Retina (tissue), 1 donor: ENCODE measurements at places on chromosomes 11 and 22.

DNA sequence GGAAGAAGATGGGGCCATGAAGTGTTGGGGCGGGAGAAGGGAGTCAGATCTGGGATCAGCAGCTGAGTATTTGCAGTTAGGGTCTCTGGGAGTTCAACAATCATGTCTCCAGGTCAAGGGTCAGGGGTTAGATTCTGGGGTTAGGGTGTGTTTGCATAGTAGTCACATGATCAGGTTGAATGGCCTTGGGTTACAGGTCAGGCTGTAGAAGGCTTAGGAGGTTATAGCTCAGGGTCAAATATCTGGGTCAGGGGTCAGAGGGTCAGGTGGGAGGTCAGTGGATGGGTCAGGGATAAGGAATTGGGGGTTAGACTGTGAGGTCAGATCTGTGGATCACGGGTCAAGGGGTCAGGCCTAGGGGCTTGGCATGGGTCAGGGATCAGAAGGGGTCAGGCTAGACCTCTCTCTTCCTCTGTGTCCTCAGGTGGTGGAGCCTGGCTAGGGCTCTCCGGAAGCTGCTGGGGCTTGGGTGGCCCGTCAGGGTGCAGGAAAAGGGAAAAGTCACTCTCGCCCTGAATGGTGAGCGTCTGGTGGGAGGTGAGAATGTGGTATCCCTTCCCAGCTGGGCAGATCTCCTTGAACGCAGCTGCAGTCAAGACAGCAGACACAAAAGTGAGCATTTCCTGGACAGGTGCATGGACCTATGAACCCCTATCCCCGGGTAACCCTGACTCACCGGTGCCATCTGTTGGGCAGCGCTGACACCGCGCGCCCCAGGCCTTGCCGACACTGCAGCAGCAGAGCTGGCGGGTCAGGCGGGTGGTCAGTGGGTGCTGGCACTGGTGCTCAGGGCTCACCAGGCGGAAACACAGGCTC is 6.4 kb downstream of the LTBP3 start:
- DNase-seq, result peak; percentile 43

- no peak for DNase-seq
Measured at GRCh38 chr11:131899950-131900580, 529.6 kb downstream of the NTM start.

GRCh38 chr11:35424157-35424940 is 5.0 kb upstream of the SLC1A2 start:
- DNase-seq, result no peak

- DNase-seq, result no peak
Measured at GRCh38 chr11:134385774-134386565, 26.1 kb downstream of the B3GAT1 start.

DNA sequence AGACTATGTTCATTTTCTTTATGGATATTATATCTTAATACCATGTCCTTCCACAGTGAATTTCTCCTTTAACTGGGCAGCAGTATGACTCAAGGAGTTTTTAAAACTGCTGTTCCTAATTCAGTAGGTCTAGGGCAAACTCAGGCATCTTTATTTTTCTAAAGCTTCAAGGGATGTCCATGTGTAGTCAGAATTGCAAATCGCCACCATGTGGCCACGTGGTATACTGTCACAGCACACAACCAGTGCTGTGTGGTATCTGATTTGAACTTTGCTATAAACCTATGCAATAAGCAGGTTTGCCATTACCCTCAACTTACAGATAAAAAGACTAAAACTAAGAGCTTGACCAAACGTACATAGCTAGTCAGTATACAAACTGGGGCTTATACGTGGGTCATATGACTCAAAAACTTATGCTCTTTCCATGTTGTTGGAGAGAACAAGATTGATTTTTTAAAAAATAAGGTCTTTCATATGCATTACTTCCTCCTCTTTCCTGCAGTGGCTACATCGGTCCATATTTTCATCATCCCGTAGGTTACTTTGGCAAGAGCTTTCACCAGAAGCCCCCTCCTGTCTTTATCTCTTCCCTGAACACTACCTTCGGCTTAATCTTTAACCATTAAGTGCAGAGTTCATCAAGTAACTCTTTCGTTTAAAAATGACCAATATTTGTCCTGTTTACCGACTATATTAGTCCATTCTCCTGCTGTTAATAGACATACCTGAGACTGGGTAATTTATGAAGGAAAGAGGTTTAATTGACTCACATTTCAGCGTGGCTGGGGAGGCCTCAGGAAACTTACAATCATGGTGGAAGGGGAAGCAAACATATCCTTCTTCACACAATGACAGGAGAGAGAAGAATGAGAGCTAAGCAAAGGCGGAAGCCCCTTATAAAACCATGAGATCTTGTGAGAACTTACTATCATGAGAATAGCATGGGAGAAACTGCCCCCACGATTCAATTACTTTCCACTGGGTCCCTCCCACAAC is 8.0 kb upstream of the HTATIP2 start:
- no peak for DNase-seq

DNA sequence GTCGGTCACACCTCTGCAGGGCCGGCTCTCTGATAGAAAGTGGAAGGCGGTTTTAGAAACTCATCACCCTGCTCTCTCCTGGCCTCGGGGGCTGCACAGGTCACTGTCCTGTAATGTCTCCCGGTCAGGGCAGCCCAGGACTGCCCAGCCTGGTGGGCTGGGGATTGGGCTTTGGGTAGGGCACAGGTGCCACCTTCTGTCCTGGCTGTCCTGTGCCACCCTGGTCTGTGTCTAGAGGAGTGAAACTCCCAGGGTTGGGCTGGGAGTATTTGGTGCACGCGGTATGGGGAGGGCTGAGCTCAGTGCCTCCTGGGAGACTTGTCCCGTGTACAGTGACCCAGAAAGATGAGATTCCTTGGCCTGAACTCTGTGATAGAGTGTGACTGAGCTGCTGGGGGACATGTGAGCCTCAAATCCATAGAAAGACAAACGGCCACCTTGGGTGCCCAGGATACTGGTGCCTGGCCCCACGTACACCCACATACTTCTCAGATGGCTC is 17.8 kb downstream of the SART1 start:
- no peak for DNase-seq

DNA sequence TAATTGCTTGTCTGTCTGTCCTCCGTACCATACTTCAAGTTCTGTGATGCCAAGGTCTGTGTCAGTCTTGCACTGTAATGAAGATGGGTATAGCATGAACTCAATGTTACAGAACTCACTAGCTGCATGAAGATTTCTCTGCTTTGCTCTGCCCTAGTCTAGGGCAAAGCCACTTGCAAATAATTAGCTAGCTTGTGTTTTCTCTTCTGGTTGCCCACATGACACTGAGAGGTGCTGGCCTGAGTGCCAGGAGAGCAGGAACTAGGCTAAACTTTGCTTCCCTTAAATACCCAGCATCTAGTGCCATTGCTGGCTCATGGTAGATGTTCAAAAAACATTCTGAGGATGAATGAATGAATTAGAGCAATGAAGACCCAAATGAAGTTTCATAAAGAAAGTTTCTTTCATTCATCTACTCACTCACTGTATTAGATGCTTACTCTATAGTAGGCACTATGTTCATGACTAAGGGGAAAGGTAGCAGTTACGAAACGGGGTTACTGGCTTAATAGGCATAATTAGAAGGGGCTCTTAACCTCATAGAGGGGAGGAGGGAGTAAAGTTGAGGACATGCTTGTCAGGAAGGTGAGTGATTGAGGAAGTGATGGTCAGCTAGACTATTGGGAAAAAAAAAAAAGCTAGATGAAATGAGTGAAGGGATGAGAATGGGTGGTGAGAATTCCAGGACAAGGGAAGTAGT is 4.4 kb upstream of the ENDOD1 start:
- DNase-seq, result no peak

GRCh38 chr22:49108636-49109315 is 718.9 kb downstream of the BRD1 start:
- DNase-seq, result no peak

GRCh38 chr11:78821371-78822306 is 247.0 kb upstream of the NARS2 start:
- no peak for DNase-seq

DNA sequence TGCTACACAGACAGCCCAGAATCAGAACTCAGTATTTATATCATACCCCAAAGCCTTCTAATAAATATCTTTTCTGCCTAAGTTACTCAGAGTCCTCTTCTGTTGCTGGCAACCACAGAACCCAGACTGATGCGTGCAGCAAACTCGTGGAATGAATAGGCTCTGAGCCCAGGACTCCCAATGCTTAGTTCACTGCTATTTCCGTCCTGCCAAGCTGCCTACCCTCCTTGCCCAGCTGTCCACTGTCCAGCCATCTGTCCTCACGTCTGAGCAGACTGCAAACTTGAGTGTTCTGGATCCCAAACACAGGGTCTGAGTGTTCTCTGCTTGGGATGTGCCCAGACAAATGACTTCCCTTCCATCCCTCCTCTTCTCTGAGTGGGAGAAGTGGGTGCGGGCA is 19.4 kb downstream of the PTPN5 start:
- no peak for DNase-seq

GRCh38 chr11:12362857-12363256 is 14.5 kb upstream of the PARVA start:
- DNase-seq, result no peak

- DNase-seq, result no peak
Measured at GRCh38 chr22:32949391-32950173, 108.6 kb downstream of the SYN3 start.

DNA sequence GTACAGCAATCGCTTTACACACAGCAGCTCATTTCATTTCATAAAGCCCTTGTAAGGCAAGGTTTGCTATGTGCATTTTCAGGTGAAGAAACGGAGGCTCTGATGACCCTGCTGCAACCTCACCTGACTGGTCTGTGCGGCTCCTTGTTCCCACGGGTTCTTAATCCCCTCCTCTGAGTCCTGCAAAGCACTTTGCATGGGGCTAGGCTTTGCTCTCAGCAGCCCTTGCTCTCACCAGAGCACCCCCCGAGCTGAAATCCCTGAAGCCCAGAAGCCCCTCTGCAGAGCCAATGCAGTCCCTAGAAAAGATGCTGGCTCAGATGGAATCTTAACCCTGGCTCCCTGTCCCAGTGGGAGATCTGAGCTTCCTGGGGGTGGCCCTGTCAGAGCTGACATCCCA is 11.0 kb upstream of the APOL6 start:
- DNase-seq, result no peak

DNA sequence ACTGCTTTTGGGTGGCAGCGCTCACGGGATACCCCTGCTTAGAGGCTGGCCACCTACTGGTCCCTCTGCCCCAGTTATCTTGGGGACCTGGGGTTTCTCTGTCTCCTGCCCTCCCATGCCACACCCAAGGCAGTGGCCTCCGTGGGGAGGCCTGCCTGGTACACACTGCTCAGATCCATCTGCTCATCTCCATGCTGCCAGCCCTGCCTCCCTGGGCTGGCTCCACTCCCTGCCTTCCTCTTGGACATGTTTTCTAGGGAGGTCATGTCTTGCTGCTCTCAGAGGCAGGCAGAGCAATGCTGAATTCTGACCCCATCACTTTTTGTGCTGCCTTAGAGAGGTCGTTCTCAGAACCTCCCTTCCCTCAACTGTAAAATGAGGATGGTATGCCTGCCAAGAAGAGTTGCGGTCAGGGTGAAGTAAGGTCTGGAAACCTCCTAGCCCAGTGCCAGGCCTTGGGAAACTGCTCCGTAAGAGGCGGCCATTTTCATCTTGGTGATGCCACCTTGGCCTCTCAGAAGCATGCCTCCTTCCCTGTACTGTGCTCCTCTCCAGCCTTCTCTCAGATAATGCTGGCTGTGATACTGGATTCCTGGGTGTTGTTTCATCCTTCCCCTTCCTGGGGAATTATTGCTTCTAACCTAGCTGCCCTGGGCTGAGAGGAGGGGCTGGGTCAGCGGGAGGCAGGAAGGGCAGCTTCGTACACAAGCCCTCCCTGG is 186.4 kb upstream of the ZBED5 start:
- DNase-seq, result no peak

GRCh38 chr11:62880231-62880802 is 379 bp upstream of the SLC3A2 start:
- DNase-seq, result no peak

DNA sequence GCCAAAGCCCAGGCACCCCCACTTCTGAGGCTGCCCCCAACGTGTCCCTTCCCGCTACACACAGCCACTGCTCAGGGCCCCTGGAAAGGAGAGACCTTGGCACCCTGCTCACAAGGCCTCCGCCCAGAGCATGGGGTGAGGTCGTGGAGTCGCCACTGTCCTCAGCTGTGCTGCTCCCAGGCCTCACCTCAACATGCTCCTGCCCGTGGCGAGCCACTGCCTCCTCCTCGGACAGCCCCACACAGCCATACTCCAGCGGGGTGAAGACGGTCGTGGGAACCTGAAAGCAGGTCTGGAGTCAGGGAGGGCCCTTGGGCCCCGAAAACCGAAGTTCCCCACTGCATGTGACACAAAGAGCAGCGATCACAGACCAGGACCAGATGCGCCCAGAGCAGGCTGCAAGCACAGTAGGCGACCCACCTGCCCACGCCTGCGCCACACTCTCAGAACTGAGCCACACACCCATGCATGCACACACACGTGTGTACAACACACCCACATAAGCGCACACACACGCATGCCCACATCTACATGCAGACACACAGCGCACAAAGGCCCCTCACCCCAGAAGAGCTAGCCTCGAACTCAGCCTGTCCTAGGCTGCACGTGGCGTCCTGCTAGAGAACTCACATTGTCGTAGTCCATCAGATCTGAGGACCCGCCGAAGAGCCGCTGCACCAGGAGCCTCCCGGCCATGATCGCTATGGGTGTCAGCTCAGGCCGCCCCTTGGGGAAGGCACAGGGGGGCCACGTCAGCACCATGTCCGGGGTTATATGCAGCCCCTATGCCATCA is 25.5 kb upstream of the GNB1L start:
- peak; percentile 12 for DNase-seq

GRCh38 chr11:47867823-47868222 is 19.7 kb upstream of the NUP160 start:
- no peak for DNase-seq

DNA sequence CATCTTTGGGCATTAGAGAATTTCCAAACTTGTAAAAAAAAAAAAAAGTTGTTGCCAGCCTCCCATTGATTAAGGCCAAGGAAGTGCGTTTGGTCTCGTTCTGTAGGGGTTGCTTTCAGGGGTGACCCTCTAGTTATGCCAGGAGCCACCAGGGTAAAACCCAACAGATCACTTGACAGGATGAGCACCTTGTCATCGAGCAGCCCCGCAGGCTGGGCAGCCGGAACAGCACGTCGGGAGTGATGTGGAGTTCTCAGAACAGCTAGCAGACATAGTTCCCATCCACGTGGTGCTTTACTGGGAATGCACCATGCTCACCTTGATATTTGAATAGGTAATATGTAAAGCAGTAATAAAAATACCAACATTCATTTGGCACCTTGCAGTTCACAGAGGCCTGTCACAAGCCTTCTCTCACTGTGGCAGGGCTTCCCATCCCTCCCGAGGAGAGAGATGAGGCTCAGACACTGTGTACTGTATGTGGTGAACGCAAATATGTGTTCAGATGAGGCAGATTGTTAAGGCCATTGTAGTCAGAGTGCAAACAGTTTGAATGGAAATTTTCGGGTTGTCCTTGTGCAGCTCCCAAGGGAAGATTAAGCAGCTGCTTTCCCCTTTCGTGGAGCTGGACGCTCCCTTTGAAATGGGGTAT is 70.9 kb upstream of the SORL1-AS1 start:
- DNase-seq, result no peak

DNA sequence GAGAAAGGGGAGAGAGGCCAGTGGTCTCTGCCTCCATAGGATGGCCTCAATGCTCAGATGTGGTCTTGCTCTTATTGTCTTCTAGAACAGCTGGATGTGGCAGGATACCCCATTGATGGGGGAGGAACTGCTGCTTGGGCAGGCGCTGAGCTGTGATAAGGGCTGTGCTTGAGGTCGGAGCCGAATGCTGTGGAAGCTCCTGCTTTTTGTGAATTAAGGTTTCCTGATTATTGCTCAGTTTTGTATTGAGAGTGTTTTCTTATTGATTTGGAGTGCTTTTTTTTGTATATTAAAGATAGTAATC is 57.2 kb downstream of the CABIN1 start:
- no peak for DNase-seq
